ENCODE measurements at places on chromosomes 13 and 19. TPM values are rescaled to one million over a fixed set of nuclear protein-coding genes. Genes with fewer than 3 reads are reported as not detected.

GRCh38 chr13:54433493-54434206, 1405.0 kb downstream of the OLFM4 start:
- DNase-seq: no peak

Gene PGLYRP2
- total RNA-seq: not detected

DNA sequence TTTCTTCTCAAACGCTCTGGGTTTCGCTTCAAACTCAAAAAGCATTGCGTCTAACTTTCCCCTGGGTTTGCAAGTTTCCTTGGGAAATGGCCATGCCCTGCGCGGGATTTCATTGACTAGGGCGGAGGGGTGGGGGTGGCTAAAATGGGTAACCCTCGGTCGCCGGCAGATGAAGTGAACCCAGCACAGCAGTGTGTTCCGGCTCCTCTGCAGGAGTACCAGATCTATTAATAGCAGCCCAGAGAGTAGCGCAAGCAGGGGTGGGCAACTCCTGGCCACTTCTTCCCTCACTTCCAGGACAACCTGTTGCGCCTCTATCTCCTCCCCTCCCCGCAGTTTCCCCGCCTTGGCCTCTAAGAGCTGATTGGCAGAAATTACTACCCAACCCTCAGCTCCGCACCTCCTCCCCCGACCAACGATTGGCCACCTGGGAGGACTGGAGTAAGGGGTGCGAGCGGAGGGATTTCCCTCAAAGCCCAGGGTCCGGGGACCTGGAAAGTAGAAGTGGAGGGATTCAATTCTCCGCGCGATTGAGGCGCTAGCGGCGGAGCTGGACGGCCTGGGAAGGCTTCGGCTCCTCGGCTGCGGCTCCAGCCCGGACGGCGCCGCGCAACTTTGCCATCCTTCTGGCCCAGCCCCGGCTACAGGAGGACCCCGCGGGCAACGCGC, at the start of gene FREM2:
Gene FREM2 (plus strand): TSS at position 501 of the 669 bp plus-strand sequence. CDS start 268 bp downstream, outside the sequence.
- no peak for DNase-seq

Gene CGB8
- total RNA-seq: not detected

Gene LSR
- 7.6 TPM for total RNA-seq

DNA sequence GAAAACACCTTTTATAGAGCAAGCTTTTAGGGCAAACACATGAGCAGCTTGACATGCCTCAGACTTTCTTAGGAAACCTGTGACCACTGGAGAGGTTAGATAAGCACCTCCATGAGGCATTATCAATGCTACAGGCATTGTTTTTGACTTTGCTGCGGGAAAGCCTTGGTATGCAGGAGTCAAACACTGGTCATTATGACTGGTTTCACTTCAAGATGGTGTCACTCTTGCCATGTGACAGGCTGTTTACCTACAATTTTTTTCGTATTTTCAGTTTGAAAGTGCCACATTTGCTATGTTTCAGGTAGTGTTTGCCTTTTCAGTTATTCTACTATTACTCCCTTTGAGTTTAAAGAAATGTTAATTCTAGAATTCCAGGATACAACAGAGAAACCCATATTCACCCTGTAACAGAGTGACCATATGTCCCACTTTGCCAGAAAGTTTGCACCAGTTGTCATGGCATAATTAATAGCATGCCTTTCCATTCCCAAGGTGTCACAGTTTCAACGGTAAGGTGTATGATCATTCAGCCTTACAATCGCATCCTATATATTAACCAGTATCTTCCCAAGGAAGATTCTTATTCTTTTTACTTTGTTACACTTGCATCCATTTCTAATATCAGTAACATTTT, 33.0 kb downstream of the USP12 start:
- DNase-seq: no peak

DNA sequence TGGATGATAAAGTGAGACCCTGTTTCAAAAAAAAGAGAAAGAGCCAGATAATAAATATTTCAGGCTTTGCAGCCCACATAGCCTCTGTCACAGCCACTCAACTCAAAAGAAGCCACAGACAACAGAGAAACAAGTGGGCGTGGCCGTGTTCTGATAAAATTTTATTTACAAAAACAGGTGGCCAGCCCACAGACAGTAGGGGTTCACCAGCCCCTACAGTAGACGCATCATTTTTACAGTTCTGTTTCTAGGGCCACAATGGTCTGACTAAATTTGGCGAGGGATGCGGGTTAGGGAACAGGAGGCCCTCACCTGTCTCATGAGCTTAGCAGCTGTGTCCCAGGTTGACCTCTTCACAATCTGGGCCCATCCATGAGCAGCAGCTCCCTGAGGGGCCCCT, 59.5 kb downstream of the ARHGEF18 start:
- DNase-seq: no peak

- DNase-seq: no peak
These were observed 57.9 kb downstream of the THSD1 start for GRCh38 chr13:52348071-52348470.

GRCh38 chr13:28046981-28047380, 53.4 kb downstream of the FLT3 start:
- DNase-seq: no peak

Gene AP1M1
- total RNA-seq: 77.5 TPM

GRCh38 chr19:17527326-17527725, 15.9 kb downstream of the PGLS start:
- no peak for DNase-seq

DNA sequence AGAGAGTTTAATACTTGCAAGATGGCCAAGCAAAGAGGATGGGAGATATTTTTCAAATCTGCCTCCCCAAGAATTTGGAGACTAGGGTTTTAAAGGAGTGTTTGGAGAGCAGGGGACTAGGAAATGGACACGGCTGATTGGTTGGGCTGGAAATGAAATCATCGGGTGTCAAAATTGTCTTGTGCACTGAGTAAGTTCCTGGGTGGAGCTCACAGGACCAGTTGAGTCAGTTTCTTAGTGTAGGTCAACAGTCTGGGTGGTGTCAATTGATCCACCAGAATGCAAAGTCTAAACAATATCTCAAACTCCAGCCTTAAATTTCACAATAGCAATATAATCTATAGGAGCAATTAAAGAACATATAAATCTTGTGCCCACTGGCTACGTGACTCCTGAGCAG, 23.0 kb upstream of the CEACAM4 start:
- no peak for DNase-seq

- no peak for DNase-seq
These were observed 7.4 kb upstream of the TBXA2R start for GRCh38 chr19:3613818-3614661.

Gene N4BP2L1
- total RNA-seq: 17.1 TPM

DNA sequence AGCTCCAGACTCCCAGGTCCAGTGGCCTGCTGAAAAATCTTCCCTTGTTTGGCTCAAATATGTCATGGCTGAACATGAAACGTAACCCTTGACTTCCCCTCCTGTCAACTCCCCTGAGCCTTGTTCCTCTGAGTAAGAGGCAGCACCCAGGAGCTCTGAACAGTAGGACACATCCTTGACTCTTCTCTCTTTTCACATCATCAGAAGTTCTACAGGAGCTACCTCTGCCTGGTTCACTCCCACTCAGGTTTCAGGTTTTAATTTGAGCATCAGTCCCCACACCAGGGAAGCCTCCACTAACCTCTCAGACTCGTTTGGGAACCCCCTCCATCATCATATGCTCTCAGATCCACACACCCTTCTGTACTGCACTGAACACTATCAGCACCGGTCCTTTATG, 30.3 kb downstream of the ZNF823 start:
- no peak for DNase-seq

DNA sequence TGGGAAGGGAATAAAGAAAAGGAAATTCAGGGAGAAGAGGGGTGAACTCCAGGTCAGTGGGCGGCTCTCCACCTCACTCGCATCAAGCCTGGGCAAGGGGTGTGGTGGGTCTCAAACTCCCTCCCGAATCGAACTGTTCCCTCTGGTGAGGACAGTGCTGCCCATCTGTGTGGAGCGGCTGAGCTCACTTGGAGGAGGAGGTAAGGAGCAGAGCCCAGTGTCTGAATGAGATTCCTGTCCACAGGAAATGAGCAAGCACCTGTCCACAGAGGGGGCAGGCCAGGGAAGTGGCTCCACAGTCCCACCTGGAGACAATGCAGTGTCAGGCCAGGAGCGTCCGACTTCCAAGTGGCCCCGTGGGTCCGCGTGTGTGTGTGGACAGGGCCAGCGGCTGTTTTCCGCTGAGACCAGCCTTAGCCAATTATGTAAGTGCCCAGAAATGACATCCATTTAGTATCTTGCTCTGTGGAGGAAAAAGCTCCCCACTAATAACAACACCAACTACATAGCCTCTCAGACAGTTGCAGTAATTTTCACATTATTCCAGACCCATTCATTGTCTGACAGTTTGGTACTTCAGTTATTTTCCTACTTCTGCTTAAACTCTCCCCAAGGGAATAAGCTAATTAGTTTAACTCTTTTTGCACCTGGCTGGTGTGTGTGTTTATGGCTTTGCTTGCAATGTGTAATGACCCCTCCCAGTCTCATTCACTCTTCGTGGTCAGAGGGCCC, 114.6 kb downstream of the SOX1 start:
- DNase-seq: no peak

Gene OR7A5
- not detected for total RNA-seq

Data from thoracic aorta (tissue), 2 donors.